ENCODE measurements at places on chromosomes 7 and 10.

- DNase-seq = no peak
Measured at GRCh38 chr7:15888090-15888489, 201.6 kb upstream of the MEOX2 start.

- DNase-seq = no peak
Measured at GRCh38 chr10:131842351-131843088, 58.3 kb upstream of the PPP2R2D start.

GRCh38 chr7:36473454-36474282 is 84.0 kb downstream of the ANLN start:
- peak; percentile 36 for DNase-seq

DNA sequence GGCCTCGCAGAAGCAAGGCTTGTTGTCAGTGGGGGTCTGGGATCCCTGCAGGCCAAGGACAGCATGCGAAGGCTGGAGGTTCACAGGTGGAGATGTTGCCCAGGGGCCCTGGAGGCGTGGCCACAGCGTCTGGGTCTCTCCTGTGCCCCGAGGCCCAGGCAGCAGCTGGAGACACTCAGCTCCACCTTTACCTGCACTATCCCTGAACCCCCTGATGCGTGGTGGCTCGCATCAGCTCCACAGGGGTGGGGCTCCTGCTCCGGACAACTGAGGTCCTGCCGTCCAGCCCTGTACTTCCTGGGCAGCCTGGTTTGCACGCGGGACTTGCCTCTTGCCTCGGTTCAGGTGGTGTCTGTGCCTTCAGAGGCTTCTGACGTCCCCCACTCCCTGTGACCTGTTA is 54.6 kb upstream of the ZNF32 start:
- DNase-seq = no peak

- DNase-seq = no peak
Measured at GRCh38 chr7:20407585-20408466, 77.1 kb downstream of the ITGB8 start.

Measured in kidney capillary endothelial cell (primary cell).